ENCODE measurements at places on chromosomes 6 and 20.

DNA sequence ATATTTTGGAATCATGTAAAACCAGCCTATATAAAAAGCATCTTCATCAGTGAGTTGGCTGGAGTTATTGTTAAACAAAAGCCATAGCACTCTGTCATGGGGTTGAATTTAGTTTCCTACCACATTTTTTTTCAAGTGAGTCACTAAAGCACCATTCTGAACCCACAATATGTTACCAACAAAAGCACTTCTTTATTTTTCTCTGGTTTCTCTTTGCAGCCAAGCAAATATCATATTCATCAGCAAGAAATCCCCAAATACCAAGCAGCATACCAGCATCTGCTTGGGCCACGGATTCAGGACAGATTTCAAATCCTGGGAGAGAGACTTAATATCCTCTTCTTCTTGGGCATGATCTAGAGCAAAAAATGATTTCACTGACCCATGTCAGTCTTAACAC, 441.4 kb downstream of the BCKDHB start:
- no peak for DNase-seq

GRCh38 chr20:23052904-23053303, 3.4 kb upstream of the THBD start:
- no peak for DNase-seq

GRCh38 chr6:37262446-37263026, 4.6 kb upstream of the TMEM217 start:
- DNase-seq: no peak

DNA sequence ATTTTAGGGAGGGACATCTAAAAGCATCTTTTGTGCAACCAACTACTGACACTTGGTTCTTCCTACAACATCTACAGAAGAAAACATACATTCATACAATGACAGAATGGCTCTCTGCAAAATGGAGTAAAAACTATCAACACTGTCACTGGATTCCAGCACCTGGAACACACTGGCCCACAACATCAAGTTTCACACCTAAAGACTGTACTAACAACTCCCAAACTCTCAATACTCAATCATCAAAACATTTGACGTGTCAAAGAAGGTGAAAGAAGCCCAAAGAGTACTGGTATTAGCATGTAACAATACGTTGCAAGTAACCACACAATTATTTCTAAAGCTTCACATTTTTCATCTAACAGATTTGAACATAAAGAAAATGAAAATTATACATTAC, 2.1 kb downstream of the CPNE1 start:
- DNase-seq: no peak

- DNase-seq: no peak
These were observed 162.9 kb upstream of the SLC24A3 start for GRCh38 chr20:19049514-19049913.

DNA sequence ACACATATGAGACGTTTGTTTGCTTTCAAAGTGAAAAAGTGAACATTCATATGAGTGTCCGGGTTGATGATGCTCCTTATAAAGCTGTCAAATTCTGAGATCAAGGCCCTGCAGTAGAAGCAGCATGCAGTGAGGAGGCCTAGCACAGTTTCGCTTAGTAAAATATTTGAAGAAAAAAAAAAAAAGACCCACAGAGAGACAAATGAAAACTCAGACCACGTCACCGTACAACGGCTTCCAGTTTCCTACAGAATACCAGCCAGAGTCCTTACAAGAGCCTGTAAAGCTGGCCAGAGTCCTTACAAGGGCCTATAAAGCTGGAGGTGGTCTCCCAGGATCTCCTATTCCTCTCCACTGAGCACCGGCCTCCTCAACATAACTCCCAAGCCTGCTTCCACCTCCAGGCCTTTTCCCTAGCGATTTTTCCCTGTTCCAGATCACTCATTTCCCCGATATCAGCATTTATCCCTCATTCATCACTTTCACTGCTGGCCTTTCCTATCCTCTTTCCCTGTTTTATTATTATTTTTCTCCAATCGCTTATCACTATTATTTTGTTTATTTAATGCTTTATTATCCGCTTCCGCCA, 1.5 kb upstream of the HMGN4 start:
- DNase-seq: no peak

DNA sequence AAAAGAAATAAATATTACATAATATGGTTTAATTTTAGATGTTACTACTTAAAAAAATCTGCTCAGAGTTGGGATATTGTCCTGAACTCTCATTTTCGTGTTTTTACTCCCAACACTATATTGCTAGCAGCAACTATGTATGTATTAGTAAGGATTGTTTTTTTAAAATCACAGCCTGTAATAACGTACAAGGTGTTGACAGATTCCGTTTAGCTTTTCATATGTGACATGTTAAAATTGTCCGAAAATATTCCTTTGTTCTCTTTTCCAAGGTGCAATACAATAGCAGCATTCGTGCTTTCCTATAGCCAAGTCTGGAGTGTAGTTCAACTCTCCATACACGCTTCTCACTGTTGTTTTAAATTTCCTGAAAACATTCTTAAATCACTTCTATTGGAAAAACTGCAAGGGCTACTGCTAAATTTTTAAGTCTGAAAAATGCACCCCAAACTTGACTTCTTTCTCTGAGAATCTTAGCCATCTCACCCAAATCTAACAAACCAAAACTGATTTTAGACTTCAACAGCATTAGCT, 59.0 kb upstream of the HFE start:
- no peak for DNase-seq

- DNase-seq: no peak
These were observed 68.8 kb downstream of the UTRN start for GRCh38 chr6:144353871-144354314.

GRCh38 chr6:53399027-53399344, 50.2 kb upstream of the ELOVL5 start:
- DNase-seq: no peak

- peak; percentile 39 for DNase-seq
These were observed 93.2 kb downstream of the GMPR start for GRCh38 chr6:16331384-16332174.

DNA sequence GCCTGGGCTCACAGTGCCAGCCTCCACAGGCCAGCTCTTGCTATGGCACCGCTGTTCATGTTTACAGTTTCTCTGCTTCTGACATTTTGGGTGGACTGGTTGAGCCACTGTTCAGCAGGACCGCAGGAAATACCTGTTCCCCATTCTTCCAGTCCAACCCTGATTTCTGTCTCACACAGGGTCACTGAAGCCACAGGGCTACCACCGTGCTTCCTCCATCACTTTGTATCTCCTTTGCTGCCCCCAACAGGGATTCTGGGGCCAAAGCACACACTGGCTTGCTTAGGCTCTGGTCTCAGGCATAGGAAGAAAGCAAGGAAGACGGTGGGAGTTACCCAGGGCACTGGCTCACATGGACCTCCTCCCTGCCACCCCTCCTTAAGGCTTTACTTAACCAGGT, 164.5 kb downstream of the UNC5CL start:
- no peak for DNase-seq

GRCh38 chr6:189676-190075, 102.6 kb upstream of the DUSP22 start:
- DNase-seq: no peak

GRCh38 chr6:15089569-15090144, 156.2 kb upstream of the JARID2 start:
- no peak for DNase-seq

- no peak for DNase-seq
These were observed 29.2 kb downstream of the ATP9A start for GRCh38 chr20:51738877-51739447.

- no peak for DNase-seq
These were observed 1.2 kb downstream of the PLAGL1 start for GRCh38 chr6:144006736-144007477.

- no peak for DNase-seq
These were observed 41.5 kb upstream of the MDFI start for GRCh38 chr6:41596807-41597206.

DNA sequence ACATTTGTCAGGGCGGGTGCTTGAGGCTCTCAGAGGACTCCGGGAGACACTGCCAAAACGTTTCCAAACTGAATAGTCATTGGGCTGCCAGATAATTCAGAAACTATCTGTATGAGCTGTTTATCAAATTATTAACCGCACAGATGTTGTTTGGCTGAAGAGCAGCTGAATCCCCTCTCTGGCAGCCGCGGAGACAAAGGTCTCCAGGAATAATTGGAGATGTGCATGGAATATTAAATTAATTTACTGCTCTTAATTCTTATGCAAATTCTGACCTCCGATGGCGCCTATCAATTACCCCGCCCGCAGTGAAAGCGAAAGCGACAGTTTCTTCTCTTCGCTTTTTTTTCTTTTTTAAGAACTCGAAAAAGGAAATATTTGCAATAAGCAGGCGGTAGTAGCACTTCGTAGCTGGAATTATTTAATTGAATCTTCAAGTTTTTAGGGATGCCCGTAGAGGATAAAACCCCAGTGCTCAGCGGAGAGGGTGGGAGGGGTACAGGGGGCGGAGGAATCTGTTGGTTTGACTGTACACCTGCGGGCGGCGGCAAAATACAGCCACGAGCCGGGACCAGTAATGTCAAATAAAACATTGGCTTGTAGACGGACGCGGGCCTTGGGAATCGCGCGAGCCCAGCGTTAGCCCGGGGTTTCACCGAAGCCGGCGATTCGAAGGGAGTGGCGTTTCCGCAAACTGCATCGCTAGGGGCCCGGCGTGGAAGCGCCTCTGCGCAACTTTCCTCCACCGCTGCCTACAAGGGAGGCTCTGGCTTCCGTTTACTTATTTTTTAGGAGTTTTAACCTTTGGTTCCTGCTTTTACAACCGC, 6.2 kb downstream of the LINC00237 start:
- DNase-seq: no peak

DNA sequence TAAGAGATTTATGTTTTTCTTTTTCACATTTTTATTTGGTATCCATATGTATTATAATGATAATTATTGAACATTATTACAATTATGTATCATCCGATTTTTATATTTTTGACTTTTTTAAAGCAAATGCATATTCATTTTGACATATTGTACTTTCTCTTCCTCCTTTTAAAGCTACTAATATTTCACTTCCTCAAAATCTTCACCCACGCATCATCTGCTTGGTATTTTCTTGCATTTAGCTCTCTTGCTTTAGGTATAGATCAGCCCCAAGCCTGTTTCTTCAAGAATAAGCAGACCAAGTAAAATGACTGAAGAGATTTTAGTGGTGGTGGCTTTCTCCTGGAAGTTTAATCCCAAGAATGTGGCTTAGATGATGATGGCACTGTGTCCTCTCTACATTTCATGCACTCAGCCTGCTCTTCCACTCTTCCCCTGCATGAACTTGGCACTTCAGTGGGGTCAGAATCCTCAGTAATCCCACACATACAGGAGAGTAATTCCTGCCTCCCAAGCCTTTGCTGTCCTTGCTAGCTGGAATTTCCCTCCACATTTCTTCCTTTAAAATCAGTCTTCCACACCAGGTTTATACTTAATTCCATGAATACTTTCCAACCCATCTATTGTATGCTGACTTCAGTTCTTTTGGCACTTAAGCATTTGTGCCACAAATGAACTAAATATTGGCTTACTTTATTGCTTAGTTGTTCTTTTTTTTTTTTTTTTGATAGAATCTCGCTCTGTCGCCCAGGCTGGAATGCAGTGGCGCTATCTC, 8.2 kb downstream of the NCOA7 start:
- no peak for DNase-seq

DNA sequence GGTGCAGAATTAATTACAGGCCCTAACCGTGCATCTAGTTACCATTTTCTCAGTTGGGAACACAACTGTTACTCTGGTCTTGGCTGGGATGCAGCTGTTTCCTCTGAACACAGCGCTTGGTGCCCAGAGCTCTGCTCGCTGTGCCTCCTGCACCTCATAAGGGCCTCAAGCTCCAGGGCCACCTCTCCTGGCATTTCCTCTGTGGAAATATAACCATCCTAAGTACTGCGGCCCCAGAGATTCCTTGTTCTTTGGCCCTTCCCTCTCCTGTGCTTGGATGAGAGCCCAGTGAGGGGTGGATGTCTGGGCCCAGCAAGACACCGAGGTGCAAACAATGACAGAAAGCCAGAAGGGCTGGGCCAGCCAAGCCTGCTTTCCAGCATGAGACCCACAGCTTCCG, 169.9 kb upstream of the CST7 start:
- no peak for DNase-seq

DNA sequence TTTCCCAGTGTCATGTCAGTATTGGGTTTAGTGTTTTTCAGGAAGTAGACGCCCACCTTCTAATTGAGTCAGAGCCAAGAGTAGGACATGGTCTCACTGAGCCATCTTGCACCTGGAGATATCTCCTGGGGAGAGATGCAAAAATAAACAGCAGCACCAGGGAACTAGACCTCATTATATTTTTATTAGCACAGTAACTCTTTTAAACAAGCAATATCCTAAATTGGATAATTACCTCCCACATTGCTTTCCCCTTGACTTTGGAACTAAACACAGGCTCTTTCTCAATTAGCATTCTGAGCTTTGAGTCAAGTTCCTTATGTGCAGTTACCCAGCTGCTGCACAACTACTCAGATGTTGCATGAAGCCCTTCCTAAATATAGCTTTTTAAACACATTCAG, 175.4 kb downstream of the IBTK start:
- DNase-seq: no peak

DNA sequence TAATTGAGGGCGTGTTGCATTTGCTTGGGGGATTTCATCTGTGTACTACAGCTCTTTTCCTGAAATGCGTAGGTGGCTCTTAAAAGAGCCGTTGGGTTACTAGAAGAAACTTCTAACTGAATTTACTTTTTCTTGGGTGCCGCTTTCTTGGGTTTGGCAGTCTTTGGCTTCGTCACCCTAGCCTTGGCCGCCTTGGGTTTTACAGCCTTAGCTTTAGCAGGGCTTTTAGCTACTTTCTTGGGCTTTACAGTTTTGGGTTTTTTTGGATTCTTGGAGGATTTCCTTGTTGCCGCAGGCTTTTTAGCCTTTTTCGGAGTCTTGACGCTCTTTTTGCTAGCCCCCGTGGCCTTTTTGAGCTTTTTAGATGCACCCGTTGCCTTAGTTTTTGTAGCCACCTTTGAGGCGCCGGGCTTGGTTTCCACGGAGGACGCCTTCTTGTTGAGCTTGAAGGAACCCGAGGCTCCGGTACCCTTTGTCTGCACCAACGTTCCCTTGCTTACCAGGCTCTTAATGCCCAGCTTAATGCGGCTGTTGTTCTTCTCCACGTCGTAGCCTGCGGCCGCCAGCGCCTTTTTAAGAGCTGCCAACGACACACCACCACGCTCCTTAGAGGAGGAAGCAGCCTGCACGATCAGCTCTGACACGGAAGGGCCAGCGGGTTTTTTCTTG, 54.5 kb downstream of the TRIM38 start:
- DNase-seq: no peak

- DNase-seq: no peak
These were observed 90.9 kb upstream of the ARMC2 start for GRCh38 chr6:108757357-108757756.

DNA sequence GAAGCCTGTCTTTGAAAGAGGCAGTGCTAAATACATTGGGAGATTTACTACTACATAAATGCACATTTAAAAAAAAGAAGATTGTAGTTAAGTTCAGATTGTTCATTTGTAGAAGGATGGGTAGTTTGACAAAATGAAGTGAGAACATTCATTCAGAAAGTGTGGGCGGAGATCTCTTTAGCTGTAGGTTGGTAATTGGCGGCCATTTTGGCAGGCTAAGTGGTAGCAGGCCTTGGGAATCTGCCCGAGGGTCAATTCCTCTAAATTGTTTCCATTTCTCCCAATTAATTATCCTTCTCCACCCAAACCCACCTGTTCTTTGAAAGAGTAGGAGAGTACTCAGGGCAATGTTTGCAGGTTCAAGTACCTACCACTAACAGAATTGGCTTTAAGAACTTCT, 17.9 kb downstream of the SOX4 start:
- no peak for DNase-seq
